OCI-LY7 (cell line): ENCODE measurements at places on chromosomes 1 and 21. TPM values are rescaled to one million over a fixed set of nuclear protein-coding genes. Genes with fewer than 3 reads are reported as not detected.

- peak; percentile 74 for DNase-seq
Observed at GRCh38 chr1:230310381-230311163, 115.6 kb downstream of the PGBD5 start.

GRCh38 chr1:63068626-63069025 is 253.7 kb upstream of the FOXD3 start:
- DNase-seq, result no peak

The NAV1 gene
- 19.8 and 20.7 TPM in 2 replicates for total RNA-seq

GRCh38 chr1:95562230-95562629 is 328.2 kb downstream of the RWDD3 start:
- DNase-seq, result no peak

DNA sequence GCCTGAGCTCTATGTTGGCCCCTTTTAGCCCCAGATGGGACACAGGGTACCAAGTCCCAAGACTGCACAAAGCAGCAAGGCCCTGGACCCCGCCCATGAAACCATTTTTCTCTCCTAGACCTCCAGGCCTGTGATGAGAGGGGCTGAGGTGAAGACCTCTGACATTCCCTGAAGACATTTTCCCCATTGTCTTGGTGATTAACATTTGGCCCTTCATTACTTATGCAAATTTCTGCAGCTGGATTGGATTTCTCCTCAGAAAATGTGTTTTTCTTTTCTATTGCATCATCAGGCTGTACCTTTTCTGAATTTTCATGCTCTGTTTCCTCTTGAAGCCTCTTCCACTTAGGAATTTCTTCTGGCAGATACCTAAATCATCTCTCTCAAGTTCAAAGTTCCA is 8.2 kb upstream of the PSMA5 start:
- DNase-seq, result no peak

GRCh38 chr1:183870351-183871077 is 65.6 kb downstream of the RGL1 start:
- no peak for DNase-seq

- DNase-seq, result no peak
Observed at GRCh38 chr1:166814611-166815010, 24.7 kb upstream of the POGK start.

- DNase-seq, result no peak
Observed at GRCh38 chr1:101420406-101420805, 183.6 kb downstream of the S1PR1 start.

The ETV3L gene
- not detected in 2 replicates for total RNA-seq

DNA sequence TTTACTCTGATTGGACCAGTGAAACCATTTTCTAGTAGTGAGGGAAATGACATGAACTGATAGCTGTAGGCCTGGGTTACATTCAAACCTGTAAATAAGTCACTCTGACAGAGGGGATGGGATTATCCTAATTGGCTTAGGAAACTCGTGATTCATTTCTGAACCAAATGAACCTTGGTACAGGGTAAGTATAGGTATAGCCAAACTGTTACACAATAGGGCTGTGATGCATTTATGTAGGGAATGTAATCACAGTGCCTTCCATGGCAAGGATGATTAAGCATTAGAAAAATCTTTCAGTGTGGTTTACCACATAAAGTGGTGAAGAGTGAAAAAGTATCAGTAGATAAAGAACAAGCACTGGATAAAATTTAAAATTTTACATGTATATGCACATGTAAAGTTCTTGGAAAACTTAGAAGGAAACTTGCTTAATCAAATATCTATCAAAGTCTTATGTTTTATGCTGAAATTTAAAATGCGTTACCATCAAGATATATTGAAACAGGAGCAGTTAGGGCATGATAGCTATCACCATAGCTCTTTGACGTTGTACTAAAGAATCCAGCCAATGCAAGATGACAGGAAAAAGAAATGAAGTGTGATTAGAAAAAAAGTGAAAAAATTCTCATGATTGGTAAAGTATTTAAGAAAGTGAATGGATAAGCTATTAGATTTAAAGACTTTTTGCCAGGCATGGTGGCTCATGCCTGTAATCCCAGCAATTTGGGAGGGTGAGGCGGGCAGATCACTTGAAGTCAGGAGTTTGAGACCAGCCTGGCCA is 63.0 kb downstream of the RABGAP1L start:
- no peak for DNase-seq

DNA sequence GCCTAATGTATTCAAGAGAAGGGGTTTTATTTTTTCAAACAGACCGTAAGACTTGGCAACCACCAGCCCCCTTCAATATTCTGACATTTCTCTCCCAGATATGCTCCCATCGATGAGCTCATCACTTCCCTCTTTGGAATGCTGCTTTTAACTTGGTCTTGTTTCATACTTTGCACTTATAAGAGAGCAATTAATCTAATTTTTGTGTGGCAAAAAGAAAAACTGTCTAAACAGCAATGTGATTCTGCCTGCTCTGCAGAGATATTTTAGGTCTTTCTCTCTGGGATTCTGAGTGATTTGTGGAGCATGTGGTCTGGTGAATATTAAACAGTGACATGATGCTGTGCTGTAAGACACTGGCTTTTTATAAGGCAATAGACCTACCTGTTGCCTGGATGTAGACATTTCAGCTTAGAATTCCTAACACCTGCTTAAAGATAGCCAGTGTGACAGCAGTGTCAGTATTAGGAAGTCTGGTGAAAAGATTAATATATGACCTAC is 284.8 kb downstream of the BACH1 start:
- no peak for DNase-seq

- no peak for DNase-seq
Observed at GRCh38 chr21:32360401-32360975, 32.3 kb downstream of the URB1 start.

DNA sequence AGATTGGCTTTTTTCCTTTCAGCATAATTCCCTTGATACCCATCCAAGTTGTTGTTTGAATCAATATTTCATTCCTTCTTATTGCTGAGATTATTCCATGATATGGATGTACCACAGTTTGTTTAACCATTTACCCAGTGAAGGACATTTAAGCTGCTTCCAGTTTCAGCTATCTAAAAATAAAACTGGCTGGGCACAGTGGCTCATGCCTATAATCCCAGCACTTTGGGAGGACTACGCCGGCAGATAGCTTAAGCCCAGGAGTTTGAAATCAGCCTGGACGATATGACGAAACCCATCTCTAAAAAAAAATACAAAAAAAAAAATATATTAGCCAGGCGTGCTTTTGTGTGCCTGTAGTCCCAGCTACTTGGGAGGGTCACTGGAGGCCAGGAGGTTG is 32.6 kb downstream of the SEMA6C start:
- DNase-seq, result no peak

- DNase-seq, result no peak
Observed at GRCh38 chr1:30822966-30823581, 65.5 kb upstream of the LAPTM5 start.

The AQP10 gene
- not detected in 2 replicates for total RNA-seq

The AGTRAP gene
- 34.7 and 36.1 TPM in 2 replicates for total RNA-seq
